Testis (tissue), 5 donors: ENCODE measurements at places on chromosomes 11 and 22. TPM values are rescaled to one million over a fixed set of nuclear protein-coding genes. Genes with fewer than 3 reads are reported as not detected.

The CRYBB3 gene
- total RNA-seq = 0.63 TPM

The CYB561A3 gene
- 55.8 TPM for total RNA-seq

The FIBIN gene
- 5.3 TPM for total RNA-seq

The MOGAT2 gene
- 0.19 TPM for total RNA-seq

The CHEK1 gene
- total RNA-seq = 25.1 TPM

The OR5B21 gene
- 0.62 TPM for total RNA-seq

The ABCG4 gene
- total RNA-seq = 3.9 TPM

The CCDC116 gene
- total RNA-seq = 16.0 TPM

The OR56A1 gene
- 0.06 TPM for total RNA-seq

The BIK gene
- total RNA-seq = 9.6 TPM

The CST6 gene
- 6.6 TPM for total RNA-seq

The TIMP3 gene
- 201 TPM for total RNA-seq

The SPON1 gene
- total RNA-seq = 7.6 TPM

The MUC2 gene
- total RNA-seq = 0.47 TPM

The UPK3A gene
- total RNA-seq = not detected

The ST13 gene
- 139 TPM for total RNA-seq

The CCS gene
- 83.2 TPM for total RNA-seq

The CYB5R2 gene
- 140 TPM for total RNA-seq

The PACS1 gene
- total RNA-seq = 131 TPM

The TRAF6 gene
- total RNA-seq = 26.4 TPM

The OVOL1 gene
- 33.9 TPM for total RNA-seq

The KLHDC7B gene
- 0.24 TPM for total RNA-seq

The OR8G1 gene
- total RNA-seq = 1.2 TPM

The OR6A2 gene
- 2.2 TPM for total RNA-seq

The NAALADL1 gene
- 16.5 TPM for total RNA-seq

The FADS3 gene
- 88.5 TPM for total RNA-seq

The BACE1-AS gene
- total RNA-seq = 17.9 TPM

The CCDC89 gene
- total RNA-seq = 27.9 TPM

The ZDHHC13 gene
- total RNA-seq = 17.2 TPM

The LDHAL6A gene
- total RNA-seq = 4.7 TPM

The SLC22A9 gene
- not detected for total RNA-seq

The LGR4 gene
- 120 TPM for total RNA-seq

The P2RX6 gene
- total RNA-seq = 24.0 TPM

The GAS2L1 gene
- 197 TPM for total RNA-seq

The TRIM34 gene
- 6.5 TPM for total RNA-seq

The CCDC81 gene
- 5.3 TPM for total RNA-seq

The DYNC2H1 gene
- 43.1 TPM for total RNA-seq

The ART5 gene
- total RNA-seq = 9.9 TPM

The TBX1 gene
- 23.3 TPM for total RNA-seq

The DLG2 gene
- total RNA-seq = 13.8 TPM

The XKR3 gene
- 4.9 TPM for total RNA-seq

The FAM181B gene
- total RNA-seq = 1.1 TPM

The OR5J2 gene
- total RNA-seq = not detected

The RPS6KB2 gene
- 46.5 TPM for total RNA-seq

The SCGB1C1 gene
- not detected for total RNA-seq

The ZNF280B gene
- total RNA-seq = 73.3 TPM

The TRIM22 gene
- total RNA-seq = 25.0 TPM

The PPFIA1 gene
- total RNA-seq = 125 TPM

The MUC5AC gene
- 0.62 TPM for total RNA-seq

The OR52A1 gene
- 0.19 TPM for total RNA-seq

The YIF1A gene
- total RNA-seq = 94.1 TPM

The SUN2 gene
- 295 TPM for total RNA-seq

The PVALB gene
- total RNA-seq = 3.0 TPM

The ELFN2 gene
- total RNA-seq = 5.7 TPM

The TM7SF2 gene
- 42.0 TPM for total RNA-seq

The FJX1 gene
- 5.1 TPM for total RNA-seq

The ART1 gene
- 0.79 TPM for total RNA-seq
